Bladder microvascular endothelial cell (primary cell): ENCODE measurements at places on chromosomes 11 and 22. TPM values are rescaled to one million over a fixed set of nuclear protein-coding genes. Genes with fewer than 3 reads are reported as not detected.

CHRM1 gene
- total RNA-seq = not detected in 2 replicates

SCN2B gene
- not detected in 2 replicates for total RNA-seq

SLC37A2 gene
- total RNA-seq = 0.57 and 0.65 TPM in 2 replicates

DUSP8 gene
- total RNA-seq = 0.32 and 1.8 TPM in 2 replicates

FGF4 gene
- not detected in 2 replicates for total RNA-seq

ATG13 gene
- total RNA-seq = 58.9 and 60.1 TPM in 2 replicates

MIOX gene
- not detected in 2 replicates for total RNA-seq

WT1 gene
- not detected in 2 replicates for total RNA-seq

PRG3 gene
- not detected in 2 replicates for total RNA-seq

OR51E2 gene
- total RNA-seq = not detected in 2 replicates

KCTD17 gene
- total RNA-seq = 16.4 and 52.7 TPM in 2 replicates

PRRG4 gene
- total RNA-seq = under 0.01 and 1.2 TPM in 2 replicates

TRIM49 gene
- total RNA-seq = not detected in 2 replicates

MS4A6A gene
- 0.65 and 0.88 TPM in 2 replicates for total RNA-seq

IL17REL gene
- total RNA-seq = not detected in 2 replicates

FXYD2 gene
- total RNA-seq = 0.31 and 0.32 TPM in 2 replicates

SLC6A5 gene
- not detected in 2 replicates for total RNA-seq

CARD18 gene
- not detected in 2 replicates for total RNA-seq

MS4A1 gene
- total RNA-seq = not detected in 2 replicates
